PC-9 (cell line): ENCODE measurements at places on chromosomes 5 and 9. TPM values are rescaled to one million over a fixed set of nuclear protein-coding genes. Genes with fewer than 3 reads are reported as not detected.

KCTD16 gene
- 0.28 and 0.33 TPM in 2 replicates for total RNA-seq

AIF1L gene
- total RNA-seq: 85.2 and 87.3 TPM in 2 replicates

NPDC1 gene
- 89.8 and 137 TPM in 2 replicates for total RNA-seq

SOHLH1 gene
- total RNA-seq: not detected in 2 replicates

CCNI2 gene
- 1.2 and 1.7 TPM in 2 replicates for total RNA-seq
